Naive B cell (primary cell): ENCODE measurements at places on chromosomes 5 and 9. TPM values are rescaled to one million over a fixed set of nuclear protein-coding genes. Genes with fewer than 3 reads are reported as not detected.

TAF11L5 gene
- polyA plus RNA-seq, result not detected

DNA sequence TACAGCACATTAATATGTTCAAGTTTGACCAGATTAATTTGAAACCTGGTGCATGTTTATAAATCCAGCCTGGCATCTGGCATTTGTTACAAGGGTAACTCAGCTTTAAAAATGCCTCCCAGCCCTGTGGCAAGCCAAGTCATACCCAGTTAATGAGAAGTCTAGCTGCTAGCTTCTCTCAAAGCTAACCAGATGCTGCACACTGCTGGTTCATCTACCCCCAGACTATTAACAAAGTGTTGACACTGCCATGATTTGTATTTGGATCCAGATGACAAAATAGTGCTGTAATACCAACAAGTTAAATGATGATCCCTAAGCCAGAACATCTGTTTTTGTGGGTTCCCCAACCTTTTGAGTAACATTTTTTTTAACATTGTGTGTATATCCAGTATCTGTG is 573.7 kb upstream of the DAB2 start:
- DNase-seq, result no peak

- DNase-seq, result no peak
Measured at GRCh38 chr5:152185547-152186245, 219.4 kb downstream of the NMUR2 start.

PCA3 gene
- polyA plus RNA-seq, result not detected

DNA sequence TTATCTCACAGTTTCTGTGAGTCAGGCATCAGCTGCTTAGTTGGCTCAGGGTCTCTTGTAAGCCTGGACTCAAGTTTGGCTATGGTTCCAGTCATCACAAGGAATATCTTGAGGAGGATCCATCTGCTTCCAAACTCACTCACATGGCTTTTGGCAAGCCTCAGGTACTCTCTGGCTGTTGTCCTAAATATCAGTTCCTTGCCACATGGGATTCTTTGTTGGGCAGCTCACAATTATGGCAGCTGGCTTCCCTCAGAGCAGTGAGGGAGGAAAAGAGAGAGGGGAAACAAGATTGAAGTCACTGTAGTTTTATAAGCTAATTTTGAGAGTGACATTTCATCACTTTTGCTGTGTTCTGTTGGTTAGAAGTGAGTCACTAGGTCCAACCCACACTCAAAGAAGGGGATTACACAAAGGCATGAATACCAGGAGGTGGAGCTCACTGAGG is 144.5 kb downstream of the GCNT1 start:
- no peak for DNase-seq

- DNase-seq, result no peak
Measured at GRCh38 chr5:89769975-89770374, 639.6 kb downstream of the CETN3 start.

DNA sequence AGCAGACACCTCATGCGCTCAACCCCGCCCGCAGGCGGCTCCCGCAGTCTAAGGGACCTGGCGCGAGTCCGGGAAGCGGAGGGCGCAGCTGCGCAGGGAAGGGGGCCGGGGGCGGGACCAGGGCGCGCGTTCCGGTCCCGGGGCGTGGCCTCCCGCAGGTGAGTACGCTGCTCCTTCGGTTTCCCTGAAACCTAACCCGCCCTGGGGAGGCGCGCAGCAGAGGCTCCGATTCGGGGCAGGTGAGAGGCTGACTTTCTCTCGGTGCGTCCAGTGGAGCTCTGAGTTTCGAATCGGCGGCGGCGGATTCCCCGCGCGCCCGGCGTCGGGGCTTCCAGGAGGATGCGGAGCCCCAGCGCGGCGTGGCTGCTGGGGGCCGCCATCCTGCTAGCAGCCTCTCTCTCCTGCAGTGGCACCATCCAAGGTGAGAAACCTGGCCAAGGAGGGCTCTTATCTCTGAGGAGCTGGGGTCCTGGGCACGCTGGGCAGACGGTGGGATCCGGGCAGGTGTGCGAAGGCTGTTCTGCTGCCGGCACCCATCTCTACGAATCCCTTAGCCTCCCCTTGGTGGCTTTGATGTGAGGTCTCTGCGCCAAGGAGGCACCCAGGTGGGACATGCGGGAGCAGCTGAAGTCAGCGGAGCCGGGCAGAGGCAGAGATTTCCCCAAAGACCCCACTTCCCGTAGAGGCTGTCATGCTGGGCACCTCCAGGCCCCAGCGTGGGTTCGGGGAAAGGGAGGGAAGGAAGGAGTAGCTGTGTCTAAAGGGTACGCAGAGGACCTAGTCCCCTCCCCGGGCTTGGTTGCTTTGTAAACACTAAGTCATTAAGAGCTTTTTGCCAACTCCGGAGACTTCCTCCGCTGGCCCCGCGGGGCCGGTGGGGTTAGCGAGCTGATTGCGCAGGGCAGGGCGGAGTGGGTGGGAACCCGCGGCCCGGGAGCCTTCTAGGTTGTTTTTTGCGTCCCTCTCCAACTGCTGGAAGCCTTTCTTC is at the start of gene F2RL1:
Gene F2RL1, plus strand, starts transcription at position 187 of the 988 bp plus-strand sequence. Its CDS starts 153 bp downstream, at position 340.
- DNase-seq, result peak; percentile 5

DNA sequence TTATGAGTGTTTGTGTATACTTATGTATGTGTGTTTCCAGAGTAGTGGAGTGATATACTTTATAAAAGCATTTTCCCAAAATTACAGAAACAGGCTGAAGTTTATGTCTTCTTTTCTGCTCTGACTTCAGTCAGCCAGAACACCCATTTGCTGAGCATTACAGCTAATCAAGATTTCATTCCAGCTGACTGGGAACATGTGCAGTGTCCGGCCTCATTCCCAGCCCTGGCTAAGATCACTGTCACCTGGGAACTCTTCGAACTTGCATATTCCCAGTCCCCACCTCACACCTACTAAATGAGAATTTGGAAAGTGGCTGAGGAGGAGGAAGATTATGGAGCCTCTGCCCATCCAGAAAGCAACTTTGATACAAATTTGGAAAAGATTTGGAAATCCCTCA is 90.8 kb upstream of the PRRC1 start:
- no peak for DNase-seq

- no peak for DNase-seq
Measured at GRCh38 chr5:141826674-141827073, 51.5 kb downstream of the PCDH1 start.

DNA sequence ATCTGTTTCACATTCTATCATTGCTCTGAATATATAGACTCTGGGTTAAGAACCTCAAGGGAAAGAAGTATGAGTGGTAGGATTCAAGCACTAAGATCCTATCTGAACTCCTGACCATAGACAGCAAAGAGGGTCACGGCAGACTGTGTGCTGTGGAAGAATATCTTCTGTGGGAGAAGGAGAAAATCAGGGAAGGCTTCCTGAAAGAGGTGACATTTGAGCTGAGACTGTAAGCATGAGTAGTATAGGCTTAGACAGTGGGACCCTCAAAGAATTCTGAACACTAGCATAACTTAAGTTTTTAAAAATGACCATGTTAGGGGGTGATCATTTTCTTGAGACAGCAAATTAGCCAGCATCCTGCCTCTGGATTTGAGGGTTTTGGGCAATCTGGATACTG is 3.9 kb downstream of the FRRS1L start:
- no peak for DNase-seq

DNA sequence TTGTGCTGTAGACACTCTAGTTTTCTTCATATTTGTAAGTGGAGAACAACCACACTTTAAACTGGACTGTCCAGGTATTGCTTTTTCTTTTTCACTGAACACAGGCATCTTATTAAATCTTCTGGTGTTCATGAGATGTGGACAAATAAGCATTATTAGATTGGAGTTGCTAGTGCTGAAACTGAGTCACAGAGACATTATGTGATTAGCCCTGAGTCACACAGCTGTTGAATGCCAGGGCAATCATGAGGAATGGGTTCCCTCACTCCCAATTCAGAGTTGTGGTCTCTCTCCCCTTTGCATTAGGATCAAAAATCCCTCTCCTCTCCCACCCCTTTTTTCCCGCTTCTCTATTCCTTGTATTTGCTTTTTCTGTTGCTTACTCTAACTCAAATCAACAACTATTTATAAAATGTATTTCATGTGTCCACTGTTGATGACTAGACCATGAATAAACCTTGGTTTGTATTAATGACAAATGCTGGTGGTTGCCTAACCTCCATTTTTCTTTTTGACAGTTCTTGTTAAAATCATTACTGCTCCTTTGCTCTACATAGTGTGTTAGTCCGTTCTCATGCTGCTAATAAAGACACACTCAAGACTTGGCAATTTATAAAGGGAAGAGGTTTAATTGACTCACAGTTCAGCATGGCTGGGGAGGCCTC is 738.2 kb downstream of the BRINP1 start:
- no peak for DNase-seq

DNA sequence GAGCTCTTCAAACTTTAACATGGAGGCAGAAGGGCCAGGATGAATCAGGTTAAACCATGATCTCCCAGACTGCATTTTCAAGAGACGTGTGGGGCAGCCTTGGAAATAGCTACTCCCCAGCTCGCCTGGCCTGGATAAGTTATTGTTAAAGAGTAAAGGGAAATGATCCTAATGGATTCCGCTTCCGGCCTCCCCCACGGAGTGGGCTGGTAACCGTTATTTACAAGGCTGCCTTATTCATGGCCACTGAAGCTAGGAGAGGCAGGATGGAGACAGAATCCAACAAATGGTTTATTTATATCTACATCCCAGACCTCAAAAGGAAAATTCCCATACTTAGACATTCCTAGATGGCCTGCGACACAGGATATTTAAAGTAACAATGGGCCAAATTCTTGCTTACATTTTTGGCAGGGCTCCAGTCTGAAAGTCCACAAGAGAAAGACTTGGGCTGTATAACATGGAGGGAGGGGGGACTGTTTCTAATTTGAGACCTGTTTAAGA is 27.9 kb downstream of the SPRY4 start:
- no peak for DNase-seq

GRCh38 chr5:173835131-173835530 is 53.0 kb upstream of the CPEB4 start:
- DNase-seq, result no peak

SMIM33 gene
- polyA plus RNA-seq, result not detected

GRCh38 chr9:121750259-121750714 is 98.9 kb downstream of the DAB2IP start:
- no peak for DNase-seq

TLE1 gene
- 241 TPM for polyA plus RNA-seq
